Kidney (tissue), 22 donors: ENCODE measurements at places on chromosomes 6 and 20.

DNA sequence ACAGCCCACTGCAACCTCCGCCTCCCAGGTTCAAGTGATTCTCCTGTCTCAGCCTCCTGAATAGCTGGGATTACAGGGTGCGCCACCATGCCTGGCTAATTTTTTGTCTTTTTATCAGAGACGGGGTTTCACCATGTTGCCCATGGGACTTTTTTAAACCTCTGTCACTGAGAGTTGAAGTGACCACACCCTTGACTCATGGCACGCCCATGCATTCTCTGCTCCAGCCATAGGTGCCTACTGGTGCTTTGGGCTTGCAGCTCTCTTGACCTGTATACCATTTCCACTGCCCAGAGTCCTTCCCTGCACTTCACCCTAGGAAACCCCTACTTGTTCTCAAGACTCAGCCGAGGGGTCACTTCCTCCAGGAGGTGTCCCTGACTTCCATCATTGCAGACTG, 2.4 kb upstream of the SCRT2 start:
- no peak for DNase-seq

DNA sequence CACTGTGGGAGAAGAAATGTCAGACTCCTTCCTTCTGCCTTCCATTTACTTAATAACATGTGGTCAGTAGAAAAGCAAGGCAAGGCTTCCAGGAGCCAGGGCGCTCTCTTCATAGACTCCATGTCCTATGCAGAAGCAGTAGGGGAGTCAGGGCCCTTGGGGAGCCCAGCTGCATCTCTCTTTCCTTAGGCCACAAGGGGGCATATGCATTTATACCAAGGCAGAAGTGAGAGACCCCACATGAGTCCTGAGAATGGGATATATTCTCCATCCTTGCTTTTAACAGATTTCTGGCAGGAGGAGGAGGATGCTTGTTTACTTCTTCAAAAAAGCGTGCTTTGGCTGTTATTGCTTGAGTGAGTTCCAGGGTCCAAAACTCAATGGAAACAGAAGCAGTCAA, 198.5 kb downstream of the HIVEP2 start:
- no peak for DNase-seq

DNA sequence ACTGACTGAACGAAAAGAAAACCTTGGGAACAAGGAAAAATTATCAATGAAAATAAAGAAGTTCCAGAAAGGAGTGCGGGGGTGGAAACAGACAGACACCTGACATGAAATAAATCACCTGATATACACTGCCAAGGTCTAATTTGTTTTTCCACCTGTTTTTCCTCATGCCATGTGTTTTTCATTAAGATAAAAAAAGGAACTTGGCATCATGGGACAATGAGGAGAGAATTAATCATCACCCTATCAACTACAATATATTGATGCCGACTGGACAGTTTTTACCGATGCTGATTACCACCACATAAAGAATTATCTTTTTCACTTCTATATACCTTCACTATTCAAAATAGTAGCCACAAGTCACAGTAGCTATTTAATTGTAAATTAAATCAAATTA, 233.2 kb downstream of the ARHGAP18 start:
- DNase-seq, result no peak

GRCh38 chr6:36657271-36657670, 21.2 kb upstream of the CDKN1A start:
- no peak for DNase-seq

GRCh38 chr6:165167861-165168260, 141.5 kb downstream of the C6orf118 start:
- no peak for DNase-seq

DNA sequence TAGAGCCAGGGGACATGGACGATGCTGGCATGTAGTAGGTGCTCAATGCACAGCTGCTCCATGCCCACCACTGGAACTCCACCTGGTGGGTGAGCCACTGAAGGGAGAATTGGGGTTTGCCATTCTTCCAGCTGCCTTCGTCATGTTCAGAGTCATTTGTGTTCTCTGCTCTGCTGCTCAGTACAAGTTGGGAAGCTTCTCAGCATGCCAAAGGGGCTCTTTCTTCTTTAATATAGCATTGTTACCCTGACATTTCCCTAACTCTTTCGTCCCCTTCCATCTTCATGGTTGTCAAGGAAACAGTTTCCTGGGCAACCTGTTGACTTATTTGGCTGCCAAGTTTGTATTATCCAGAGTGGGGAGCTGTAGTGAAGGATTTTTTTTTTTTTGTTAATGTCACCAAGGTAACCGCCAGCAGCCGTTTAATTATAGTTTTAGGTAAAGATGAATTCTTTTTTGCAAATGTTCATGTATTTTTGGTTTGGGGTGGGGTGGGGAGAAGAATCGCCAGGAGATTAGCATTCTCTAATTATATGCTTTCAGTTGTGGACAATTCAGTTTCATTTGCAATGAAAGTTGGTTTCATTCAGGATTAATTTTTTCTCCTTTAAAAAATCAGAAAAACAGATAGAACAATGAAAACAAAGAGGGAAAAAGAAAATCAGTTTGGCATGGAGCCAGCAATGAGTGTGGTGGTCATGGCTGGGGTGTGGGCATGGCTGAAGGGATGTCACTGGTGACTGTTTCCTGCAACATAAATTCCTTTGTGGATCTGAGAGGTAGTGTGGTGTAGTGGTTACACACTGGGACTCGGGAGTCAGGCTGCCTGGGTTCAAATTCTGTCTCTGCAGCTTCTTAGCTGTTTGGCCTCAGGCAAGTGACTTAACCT, 73.0 kb upstream of the KCNG1 start:
- DNase-seq, result no peak

- DNase-seq, result no peak
Measured at GRCh38 chr6:42403831-42404230, 47.9 kb downstream of the TRERF1 start.

GRCh38 chr6:52301326-52301725, 16.8 kb upstream of the MCM3 start:
- no peak for DNase-seq

DNA sequence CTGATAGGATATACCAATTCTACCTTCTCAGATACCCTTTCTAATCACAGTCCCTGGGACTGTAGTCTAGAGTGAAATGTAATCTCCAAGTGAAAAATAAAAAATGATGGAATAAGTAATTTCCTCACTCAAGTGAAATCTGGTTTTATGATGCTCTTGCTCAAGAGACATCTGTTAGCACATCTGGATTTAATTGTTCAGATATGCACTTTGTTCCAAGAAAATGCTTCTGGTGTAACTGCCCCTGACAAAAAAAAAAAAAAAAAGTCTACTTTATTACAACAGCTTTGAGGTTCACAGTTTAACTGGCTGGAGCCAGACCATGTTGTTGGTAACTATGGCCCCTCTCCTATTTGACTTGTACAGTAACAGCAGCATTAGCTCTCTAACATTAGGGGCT, 251.8 kb downstream of the BTBD9 start:
- no peak for DNase-seq

DNA sequence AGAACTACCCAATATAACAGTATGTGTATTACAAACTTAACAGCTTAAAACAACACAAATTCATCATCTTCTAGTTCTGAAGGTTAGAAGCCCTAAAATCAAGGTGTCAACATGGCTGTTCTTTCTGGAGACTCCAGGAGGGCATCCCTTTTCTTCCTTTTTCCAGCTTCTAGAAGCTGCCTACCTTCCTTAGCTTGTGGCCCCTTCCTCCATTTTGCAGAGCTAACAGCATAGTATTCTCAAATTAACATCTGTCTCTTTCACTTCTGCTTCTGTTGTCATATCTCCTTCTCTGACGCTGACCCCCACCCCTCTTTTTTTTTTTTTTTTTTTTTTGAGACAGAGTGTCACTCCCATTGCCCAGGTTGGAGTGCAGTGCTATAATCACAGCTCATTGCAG, 52.8 kb upstream of the AKIRIN2 start:
- no peak for DNase-seq

GRCh38 chr6:143402721-143403336, 47.7 kb downstream of the ADAT2 start:
- no peak for DNase-seq

DNA sequence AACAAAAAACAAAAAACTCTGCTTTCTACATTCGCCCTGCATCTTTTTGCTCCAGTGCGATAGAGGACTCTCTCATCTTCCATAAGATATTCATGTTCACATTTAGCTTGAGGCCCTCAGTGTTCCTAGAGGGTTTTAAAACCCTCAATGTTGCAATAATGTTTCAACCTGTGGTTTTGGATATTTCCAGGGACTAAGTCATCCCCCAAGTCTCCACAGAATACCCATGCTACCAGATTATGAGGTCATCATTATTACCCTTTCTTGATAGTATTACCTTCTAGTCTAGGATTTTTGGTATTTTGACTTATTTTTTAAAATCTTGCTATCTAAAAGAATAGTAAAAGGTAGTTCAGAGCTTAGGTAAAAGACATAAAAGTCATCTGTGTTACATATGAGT, 480.5 kb upstream of the ID4 start:
- DNase-seq, result no peak

- DNase-seq, result peak; percentile 83
Measured at GRCh38 chr6:33312361-33313104, 1.3 kb downstream of the TAPBP start.

DNA sequence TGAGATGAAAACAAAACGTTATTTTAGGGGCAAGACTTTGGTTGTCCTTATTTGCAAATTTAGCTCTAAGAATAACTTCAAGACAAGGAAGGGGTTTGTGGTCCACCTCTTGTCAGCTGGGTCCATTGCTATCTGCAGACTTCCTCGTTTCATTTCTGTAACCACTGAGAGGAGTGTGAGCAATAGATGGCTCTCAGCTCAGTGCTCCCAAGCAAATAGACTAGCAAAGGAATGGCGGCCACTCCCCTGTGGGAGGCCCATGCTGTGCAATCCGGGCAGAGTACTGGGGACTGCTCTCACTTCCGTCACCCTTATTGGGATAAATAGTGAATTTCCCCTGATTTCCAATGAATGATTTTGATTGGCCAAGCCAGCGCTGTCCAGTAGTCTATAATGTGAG, 176.6 kb downstream of the ZDHHC14 start:
- no peak for DNase-seq

DNA sequence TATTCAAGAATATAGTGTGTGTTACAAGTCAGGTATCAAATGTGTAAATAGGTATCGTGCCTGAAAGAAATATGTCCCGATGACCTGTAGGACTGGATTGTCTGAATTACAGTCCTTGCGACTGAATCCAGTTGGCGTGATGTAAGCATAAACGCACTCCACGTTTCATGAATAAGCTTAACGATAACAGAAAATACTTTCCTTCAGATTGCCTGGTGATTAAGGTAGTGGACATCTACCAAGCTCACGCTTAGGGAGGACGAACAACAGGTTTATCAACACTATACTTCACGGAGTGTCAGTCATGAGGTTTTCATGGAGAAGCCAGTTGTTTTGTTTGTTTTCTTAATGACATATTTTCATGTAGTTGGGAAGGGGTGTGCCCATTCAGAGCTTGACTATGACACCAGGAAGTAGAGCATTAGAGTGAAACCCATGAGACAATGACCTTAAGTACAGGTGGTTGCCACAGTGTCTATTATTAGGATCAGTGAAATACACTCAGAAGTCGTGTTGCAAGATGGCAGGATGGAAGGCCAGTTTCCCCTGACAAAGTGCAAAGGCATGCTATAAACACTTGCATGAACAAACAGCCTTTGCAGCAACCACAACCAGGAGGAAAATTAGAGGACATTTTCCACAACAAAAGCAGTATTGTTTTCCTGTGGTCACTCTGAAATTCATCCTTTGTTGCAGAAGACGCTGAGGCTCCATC, 305.8 kb upstream of the PRDM1 start:
- no peak for DNase-seq

- DNase-seq, result peak; percentile 21
Measured at GRCh38 chr20:32252189-32252588, 25.3 kb upstream of the KIF3B start.

DNA sequence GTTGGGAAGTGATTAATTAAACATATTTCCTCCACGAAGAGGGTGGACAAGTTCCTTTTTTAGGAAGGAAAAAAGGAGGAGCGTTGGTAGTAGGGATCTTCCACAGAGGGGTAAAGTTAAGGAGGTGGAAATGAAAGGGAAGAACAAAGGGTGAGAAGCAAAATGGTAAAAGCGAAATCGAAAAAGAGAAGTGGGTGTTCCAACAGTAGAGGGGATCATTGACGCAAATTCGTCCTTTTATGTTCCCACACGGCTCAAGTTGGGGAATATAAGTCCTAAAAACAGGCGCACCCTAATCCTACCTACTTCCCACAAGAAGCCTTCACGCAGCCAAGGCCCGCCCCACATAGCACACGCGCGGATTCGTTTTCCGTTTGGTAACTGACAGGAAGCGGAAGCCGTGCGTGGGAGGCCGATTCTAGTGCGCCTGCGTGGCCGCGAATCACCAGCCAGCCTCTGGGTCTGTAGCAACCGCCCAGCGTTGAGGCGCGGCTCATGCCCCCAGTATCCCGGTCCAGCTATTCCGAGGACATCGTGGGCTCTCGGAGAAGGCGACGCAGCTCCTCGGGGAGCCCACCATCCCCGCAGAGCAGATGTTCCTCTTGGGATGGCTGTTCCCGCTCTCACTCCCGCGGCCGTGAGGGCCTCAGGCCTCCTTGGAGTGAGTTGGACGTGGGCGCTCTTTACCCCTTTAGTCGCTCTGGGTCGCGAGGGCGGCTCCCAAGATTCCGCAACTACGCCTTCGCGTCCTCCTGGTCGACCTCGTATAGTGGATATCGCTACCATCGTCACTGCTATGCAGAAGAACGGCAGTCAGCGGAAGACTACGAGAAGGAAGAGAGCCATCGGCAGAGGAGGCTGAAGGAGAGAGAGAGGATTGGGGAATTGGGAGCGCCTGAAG, at the start of gene NKAPL:
TSS of gene NKAPL (plus strand) at position 421 of the 901 bp plus-strand sequence. CDS start at position 496, 75 bp downstream.
- DNase-seq, result peak; percentile 83

- DNase-seq, result no peak
Measured at GRCh38 chr20:56893226-56893917, 264.3 kb downstream of the TFAP2C start.

- DNase-seq, result no peak
Measured at GRCh38 chr20:53859684-53860083, 210.7 kb downstream of the BCAS1 start.

DNA sequence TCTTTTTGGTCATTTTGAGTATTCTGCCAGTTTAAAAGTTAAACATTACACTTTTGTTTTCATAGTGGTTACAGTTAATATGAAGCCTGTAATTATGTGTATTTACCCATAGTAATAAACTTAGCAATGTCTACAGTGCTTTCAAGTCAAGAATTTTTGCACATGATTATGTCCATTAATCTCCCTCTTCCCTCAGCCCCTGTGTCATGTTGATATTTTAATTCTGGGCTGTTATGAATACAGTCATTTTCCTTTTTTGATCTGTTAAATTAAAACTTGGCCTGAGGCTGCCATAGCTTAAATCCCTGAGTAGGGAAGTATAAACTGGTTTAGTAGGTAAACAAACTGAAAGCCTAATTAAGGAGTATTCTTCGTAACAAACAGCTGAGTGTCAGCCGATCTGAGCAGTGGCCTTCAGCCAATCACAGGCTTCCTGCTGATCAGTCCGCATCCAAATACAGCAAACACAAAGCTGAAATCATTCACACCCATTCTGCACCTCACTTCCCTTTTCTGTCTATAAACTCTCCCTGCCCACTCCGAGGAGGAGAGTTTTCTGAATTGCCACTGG, 9.5 kb upstream of the SFT2D1 start:
- DNase-seq, result no peak

GRCh38 chr6:142326540-142326939, 24.7 kb downstream of the ADGRG6 start:
- no peak for DNase-seq
